ENCODE measurements at places on chromosomes 6 and 20. TPM values are rescaled to one million over a fixed set of nuclear protein-coding genes. Genes with fewer than 3 reads are reported as not detected.

Gene MEP1A
- total RNA-seq, result not detected

Gene CD24
- 0.38 TPM for total RNA-seq

Gene LY6G5B
- total RNA-seq, result 20.1 TPM

Gene SLPI
- not detected for total RNA-seq

Gene ERVFRD-1
- not detected for total RNA-seq

Gene RIN2
- not detected for total RNA-seq

Gene SRSF6
- 182 TPM for total RNA-seq

Gene PPIL6
- 0.17 TPM for total RNA-seq

Gene TRAPPC3L
- not detected for total RNA-seq

Gene ZNF512B
- 12.1 TPM for total RNA-seq

Gene FNDC1
- total RNA-seq, result not detected

Gene PPP1R11
- total RNA-seq, result 55.8 TPM

Gene DNMT3B
- total RNA-seq, result 1.3 TPM

Gene TRIM40
- not detected for total RNA-seq
